ENCODE measurements at places on chromosomes 7 and 10.

DNA sequence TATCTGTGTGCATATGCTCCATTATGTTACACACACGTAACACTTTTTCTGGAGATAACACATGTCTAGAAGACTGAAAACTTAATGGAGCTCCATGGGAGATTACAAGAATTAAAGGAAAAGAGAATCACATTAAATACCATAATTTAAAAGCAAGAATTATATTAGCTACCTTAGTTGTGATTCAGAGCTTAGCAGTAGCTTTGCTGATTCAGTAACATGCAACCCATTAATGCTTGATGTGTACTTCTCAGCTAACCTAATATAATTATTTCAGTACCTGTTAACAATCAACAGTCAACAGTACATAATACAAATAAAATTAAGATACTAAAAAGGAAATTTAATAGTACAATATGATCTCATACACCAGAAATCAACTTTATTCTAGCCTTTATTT is 73.8 kb upstream of the GPR22 start:
- H3K27ac ChIP-seq = no peak overlapping the region
- H3K27me3 ChIP-seq = no peaks in the 10 kb centered on the region

- no peak overlapping the region for H3K27ac ChIP-seq
- H3K27me3 ChIP-seq = no peaks in the 10 kb centered on the region
- no peak for DNase-seq
- no peak overlapping the region for H3K4me3 ChIP-seq
Observed at GRCh38 chr7:48420206-48420605, 248.9 kb downstream of the ABCA13 start.

GRCh38 chr7:127793582-127793981 is 141.6 kb downstream of the SND1 start:
- no peaks in the 10 kb centered on the region for H3K27me3 ChIP-seq
- H3K4me1 ChIP-seq = no peaks in the 10 kb centered on the region
- no peak overlapping the region for H3K4me3 ChIP-seq
- no peak for DNase-seq

- H3K27me3 ChIP-seq = no peaks in the 10 kb centered on the region
- H3K36me3 ChIP-seq = no peaks in the 10 kb centered on the region
- no peak overlapping the region for H3K27ac ChIP-seq
- DNase-seq = no peak
- no peaks in the 10 kb centered on the region for H3K4me1 ChIP-seq
- no peak overlapping the region for H3K4me3 ChIP-seq
Observed at GRCh38 chr10:121804460-121804859, 123.4 kb downstream of the ATE1 start.

DNA sequence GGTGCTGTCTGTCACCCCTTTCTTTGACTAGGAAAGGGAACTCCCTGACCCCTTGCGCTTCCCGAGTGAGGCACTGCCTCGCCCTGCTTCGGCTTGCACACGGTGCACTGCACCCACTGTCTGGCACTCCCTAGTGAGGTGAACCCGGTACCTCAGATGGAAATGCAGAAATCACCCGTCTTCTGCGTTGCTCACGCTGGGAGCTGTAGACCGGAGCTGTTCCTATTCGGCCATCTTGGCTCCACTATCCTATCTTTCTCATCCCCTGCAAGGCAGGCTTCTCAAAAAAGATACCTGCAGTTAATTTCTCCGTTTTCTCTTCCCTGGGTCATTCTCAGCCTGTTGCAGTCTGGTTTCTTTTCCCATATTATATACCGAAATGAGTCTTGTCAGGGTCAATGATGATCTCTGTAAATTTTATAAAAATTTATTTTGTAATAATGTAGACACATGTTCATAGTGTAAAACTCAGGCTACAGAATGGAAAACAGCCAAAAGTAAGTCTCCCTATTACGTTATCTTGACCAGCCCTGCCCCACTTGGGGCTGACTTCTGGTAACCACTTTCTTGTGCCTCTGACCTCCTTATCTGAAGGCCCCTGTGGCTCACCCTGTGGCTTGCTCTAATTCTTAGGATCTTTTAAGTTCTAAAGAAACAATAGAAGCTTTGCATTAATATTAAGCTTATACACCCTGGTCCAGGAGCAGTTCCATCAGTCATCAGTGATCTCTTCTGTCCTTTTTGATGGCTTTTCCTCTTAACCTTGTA is 20.7 kb downstream of the BLVRA start:
- H3K36me3 ChIP-seq = no peaks in the 10 kb centered on the region
- H3K4me3 ChIP-seq = no peak overlapping the region
- DNase-seq = no peak
- H3K4me1 ChIP-seq = no peaks in the 10 kb centered on the region

GRCh38 chr10:110458266-110458920 is 39.3 kb upstream of the DUSP5 start:
- no peak overlapping the region for H3K4me3 ChIP-seq
- H3K4me1 ChIP-seq = no peaks in the 10 kb centered on the region
- DNase-seq = peak; percentile 45
- H3K27me3 ChIP-seq = no peaks in the 10 kb centered on the region

DNA sequence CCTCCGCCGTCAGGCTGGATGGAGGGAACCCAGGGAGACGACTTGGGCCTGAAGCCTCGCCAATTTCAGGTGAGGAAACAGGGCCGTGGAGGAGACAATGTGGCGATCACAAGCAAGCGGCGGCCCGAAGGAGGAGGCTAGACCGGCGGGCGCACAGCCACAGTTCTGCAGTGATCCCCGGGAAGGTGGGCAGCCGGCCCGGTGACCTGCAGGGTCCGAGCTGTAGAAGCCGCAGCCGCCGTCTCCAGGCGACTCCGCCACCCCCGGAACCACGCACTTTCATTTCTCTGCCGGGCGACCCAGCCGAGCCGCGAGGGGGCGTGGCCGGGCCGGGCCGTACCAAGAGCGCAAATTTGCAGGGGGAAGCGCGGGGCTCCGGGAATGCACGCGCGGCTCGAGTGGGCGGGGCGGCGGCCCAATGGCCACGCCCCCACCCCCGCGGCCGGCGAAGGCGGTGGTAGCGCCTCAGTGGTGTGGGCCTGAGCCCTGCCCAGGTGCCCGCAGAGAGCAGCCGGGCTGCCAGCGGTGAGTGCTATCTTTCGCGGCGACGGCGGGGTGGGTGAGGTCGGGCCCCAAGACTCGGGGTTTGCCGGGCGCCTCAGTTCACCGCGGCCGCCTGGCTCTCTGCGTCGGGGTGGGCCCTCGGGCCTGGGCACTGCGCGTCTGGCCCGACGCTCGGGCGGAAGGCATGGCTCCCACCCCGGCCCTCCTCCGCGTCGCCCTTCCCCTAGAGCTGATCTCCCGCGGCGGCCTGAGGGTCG is at the start of gene POR:
Gene POR, plus strand, starts transcription at position 501 of the 761 bp plus-strand sequence. CDS start 38,847 bp downstream, outside the sequence.
- H3K27ac ChIP-seq = peak within 1 kb of the TSS; percentile 83
- H3K27me3 ChIP-seq = no peaks in the 10 kb centered on the region
- peak; percentile 97 for DNase-seq

Data from uterus (tissue), 4 donors.